Activated T-cell treated with anti-CD3 and anti-CD28 coated beads for 24 hours (primary cell): ENCODE measurements at places on chromosomes 5 and 9.

- DNase-seq, result no peak
Observed at GRCh38 chr9:122403381-122404000, 32.7 kb downstream of the PTGS1 start.

GRCh38 chr9:3736161-3736560 lies 210.4 kb upstream of the RFX3 start:
- DNase-seq, result no peak

GRCh38 chr5:151719228-151720000 lies 32.7 kb upstream of the SPARC start:
- no peak for DNase-seq

DNA sequence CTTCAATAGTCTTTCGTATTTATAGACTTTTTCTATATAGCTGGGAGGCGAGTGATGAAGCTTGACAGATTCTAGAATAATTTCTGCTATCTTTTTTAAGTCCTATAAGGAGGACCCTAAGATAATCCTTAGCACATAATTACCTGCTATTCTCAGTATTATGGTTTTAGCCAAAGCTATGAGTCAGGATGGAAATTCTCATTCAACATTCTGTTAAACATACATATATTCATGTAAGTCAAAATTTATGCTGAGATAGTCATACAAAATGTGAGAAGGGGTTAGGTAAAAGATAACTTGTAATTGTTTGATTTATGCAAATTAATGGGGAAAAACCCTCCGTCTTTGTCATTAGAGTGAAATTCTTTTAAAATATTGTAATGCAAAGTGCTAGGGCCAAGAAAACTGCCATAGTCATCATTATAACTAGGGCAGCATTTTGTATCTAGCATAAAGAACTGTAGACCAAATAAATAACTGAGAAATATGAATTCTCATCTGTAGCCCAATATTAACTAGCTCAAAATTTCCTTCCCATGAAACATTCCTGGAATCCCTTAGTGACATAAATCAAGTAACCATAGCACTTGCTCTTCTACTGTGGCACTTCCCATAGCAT lies 118.5 kb downstream of the MRPS30 start:
- no peak for DNase-seq

DNA sequence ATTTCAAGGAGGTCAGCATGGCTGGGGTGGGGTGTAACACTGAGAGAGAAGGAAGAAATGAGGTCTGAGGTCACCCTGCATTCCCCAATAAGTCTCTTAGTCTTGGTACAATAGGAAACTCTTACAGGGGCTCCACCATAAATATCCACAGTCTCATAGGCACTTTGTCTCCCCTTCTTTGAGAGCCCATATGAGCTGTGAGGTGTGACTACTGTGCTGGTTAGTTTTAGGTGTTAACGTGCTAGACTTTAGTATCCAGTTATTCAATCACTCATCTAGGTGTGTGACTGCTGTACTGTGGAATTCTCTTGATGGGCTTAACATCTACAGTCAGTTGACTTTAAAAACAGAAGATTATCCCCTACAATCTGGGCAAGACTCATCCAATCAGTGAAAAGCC lies 378.1 kb upstream of the RFX3 start:
- DNase-seq, result no peak
